HCT116 (cell line): ENCODE measurements at places on chromosomes 5 and 9.
A peak's percentile ranks its signal among the peaks of the same experiment; 100 is the strongest.

DNA sequence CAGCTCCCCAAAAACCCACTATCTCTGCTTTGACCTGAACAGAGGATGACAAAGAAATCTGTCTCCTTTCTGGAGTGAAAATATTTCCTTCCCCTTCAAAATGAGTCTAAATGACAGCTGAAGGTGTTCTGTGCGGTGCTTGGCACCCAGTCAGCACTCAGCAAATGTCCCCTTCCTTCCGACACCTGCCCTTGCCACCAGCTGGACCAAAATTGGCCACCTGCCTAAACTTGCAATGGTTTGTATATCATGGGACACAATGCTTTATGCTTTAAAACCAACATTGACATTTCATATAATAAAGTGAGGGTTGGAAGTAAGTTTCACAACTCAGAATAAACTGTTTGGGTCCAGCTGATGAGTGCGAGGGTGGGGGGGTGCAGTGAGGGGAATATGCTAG is 7.5 kb upstream of the TTC1 start:
- H3K36me3 ChIP-seq = no peaks in the 10 kb centered on the region
- no peaks in the 10 kb centered on the region for H3K4me1 ChIP-seq
- H3K27me3 ChIP-seq = no peaks in the 10 kb centered on the region
- H3K27ac ChIP-seq = no peak overlapping the region
- no peak for DNase-seq

DNA sequence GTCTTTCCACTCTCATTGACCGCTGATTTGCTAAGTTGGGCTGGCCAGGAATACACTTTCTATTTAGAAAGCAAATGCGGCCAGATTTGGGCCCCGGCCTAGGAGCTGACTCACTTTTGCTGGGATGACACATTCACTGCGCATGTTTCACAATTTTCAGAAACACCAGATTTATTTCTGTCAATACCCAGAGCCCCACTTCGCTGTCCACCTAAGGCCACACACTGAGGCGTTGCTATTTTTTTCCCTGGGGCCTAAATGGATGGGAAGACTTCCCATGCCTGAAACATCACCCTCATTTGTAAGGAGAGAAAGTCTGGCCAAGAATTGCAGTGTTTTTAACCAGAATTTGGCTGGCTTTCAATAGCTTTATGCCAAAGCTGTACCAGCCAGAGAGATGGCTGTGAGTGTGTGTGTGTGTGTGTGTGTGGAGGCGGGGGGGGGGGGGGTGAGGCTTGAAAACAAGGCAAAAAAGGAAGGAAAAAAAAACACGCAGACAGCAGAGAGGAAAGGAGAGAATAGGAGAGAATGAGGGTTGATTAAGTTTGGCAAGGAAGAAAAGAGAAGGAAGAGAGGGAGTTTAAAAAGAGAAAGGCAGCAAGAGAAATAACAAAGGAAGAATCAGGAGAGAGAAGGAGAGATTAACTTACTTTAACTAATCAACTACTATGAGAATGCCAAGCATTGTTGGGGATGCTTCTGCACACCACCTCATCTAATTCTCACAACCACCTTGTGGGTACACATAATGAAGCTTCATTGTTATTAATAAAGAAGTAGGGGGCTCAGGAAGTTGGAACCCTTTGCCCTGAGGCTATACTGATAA is 261.4 kb upstream of the KLF4 start:
- H3K27ac ChIP-seq = peak overlapping the region; percentile 88
- H3K4me1 ChIP-seq = peaks cover 51% of the 10 kb centered on the region
- H3K4me3 ChIP-seq = peak overlapping the region; percentile 39
- H3K36me3 ChIP-seq = no peaks in the 10 kb centered on the region
- DNase-seq = peak; percentile 81

GRCh38 chr5:127926974-127927373 is 156.6 kb upstream of the SLC12A2 start:
- no peak for DNase-seq
- H3K27ac ChIP-seq = no peak overlapping the region
- no peaks in the 10 kb centered on the region for H3K27me3 ChIP-seq
- H3K4me1 ChIP-seq = peaks cover 34% of the 10 kb centered on the region
- H3K36me3 ChIP-seq = no peaks in the 10 kb centered on the region

DNA sequence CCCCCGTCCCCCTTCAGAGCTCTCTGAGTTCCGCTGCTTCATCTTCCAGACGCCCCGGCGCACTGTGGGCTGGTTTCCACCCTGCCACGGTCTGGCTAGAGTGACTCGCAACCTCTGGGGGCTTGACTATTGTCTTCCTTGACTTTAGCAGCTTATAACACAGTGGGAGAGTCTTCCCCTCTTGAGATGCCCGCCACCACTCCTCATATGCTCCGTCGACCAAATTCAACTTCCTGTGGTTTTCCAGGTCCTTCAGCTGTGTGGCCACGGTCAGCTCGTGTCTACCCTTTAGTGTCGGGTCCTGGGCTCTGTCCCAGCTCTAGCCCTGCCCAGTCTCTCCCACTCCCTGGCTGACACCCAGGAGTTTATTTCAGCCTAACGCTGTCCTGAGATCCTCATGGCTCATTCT is 28.2 kb upstream of the NCS1 start:
- peaks cover 34% of the 10 kb centered on the region for H3K27me3 ChIP-seq
- no peak overlapping the region for H3K27ac ChIP-seq
- peaks cover 2% of the 10 kb centered on the region; the same call in 1 of the 2 replicates for H3K4me1 ChIP-seq
- no peaks in the 10 kb centered on the region for H3K36me3 ChIP-seq

DNA sequence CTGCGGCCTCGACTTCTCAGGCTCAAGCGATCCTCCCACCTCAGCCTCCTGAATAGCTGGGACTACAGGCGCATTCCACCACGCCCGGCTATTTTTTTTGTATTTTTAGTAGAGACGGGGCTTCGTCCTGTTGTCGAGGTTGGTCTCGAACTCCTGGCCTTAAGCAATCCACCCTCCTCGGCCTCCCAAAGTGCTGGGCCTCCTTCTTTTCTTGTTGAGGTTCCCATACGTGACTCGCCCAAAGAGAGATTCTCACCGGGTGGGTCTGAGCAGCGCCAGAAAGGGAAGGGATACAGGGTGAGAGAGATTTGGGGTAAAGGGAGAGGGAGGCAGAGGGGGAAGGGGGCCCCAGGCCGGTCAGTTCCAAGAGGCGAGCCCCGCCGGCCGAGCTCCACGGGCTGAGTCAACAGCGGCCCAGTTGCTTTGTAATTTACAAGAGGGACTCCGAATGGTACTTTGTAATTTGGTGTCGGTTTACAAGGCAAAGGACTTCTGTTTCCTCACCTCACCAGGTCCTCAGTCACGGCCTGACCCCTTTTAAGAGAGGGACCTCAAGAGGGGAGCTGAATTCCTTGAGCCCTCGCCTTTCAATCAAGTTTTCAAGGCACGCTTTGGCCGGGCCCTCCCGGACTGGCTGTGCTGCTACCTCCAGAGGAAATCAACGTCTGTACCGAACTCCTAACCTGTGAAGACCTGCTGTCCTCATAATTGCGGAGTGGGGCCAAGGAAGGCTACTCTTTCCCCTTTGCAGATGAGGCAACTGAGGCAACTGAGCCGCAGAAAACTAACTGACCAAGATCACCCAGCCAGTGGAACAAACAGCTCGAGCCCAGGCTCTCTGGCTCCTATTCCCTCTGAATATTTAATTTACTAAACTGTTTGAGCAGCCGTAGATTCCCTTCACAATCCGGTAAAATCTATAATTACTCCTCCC is 3.3 kb upstream of the DMRT2 start:
- no peak overlapping the region for H3K4me3 ChIP-seq
- H3K27ac ChIP-seq = no peak overlapping the region
- H3K36me3 ChIP-seq = no peaks in the 10 kb centered on the region
- H3K4me1 ChIP-seq = no peaks in the 10 kb centered on the region
- DNase-seq = no peak

GRCh38 chr5:83720836-83721537 is at the start of gene HAPLN1:
Gene HAPLN1, minus strand, starts transcription at chr5:83720855. Its CDS starts 47,332 bp downstream, at chr5:83673523.
- H3K4me1 ChIP-seq = peaks cover 11% of the 10 kb centered on the region; the same call in 1 of the 2 replicates
- H3K27me3 ChIP-seq = no peaks in the 10 kb centered on the region
- H3K36me3 ChIP-seq = no peaks in the 10 kb centered on the region
- H3K27ac ChIP-seq = no peak within 1 kb of the TSS
- DNase-seq = no peak
- H3K4me3 ChIP-seq = peak within 1 kb of the TSS; percentile 60

DNA sequence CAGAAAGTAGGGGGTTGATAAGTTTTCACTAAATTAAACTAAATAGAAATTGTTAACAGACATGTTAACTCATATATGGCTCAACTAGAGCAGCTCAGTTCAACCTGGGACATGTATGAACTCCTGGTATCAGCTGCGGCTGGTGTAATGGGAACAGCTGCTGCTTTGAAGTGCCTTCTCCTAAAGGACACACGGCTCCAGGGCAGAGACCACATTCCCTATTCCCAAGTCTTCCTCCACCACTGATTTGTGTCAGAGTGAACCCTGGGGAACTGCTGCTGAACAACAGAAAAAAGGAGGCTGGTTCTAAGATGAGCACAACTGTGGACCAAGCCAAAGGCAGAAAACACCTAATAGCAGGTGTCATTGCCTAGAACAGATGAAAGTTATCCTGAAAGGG is 71.1 kb downstream of the MAPKAP1 start:
- no peaks in the 10 kb centered on the region for H3K36me3 ChIP-seq
- peaks cover 22% of the 10 kb centered on the region for H3K4me1 ChIP-seq
- no peak overlapping the region for H3K27ac ChIP-seq
- no peaks in the 10 kb centered on the region for H3K27me3 ChIP-seq
- H3K4me3 ChIP-seq = no peak overlapping the region

GRCh38 chr9:83036043-83036442 is 26.9 kb downstream of the RASEF start:
- no peaks in the 10 kb centered on the region for H3K27me3 ChIP-seq
- no peak for DNase-seq
- H3K27ac ChIP-seq = no peak overlapping the region
- H3K4me3 ChIP-seq = no peak overlapping the region
- H3K4me1 ChIP-seq = no peaks in the 10 kb centered on the region

DNA sequence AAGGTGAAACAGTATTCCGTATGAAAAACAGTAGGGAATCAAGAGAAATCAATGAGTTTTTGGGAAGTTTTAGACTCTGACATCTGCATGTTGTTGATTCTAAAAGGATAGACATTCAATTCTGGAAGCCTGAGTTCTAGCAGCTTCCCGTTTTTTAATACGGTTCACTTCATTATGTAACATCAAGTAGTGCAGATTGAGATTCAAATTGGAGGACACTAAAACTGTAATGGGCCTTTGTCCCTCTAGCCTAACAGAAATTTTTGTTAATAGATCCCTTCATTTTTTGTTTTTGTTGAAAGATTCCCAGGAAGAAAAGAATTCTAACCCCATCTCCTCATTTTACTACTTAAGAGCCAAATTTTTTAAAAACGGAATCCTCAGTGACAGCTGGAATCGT is 384.6 kb downstream of the SH3GL2 start:
- no peaks in the 10 kb centered on the region for H3K27me3 ChIP-seq
- no peak overlapping the region for H3K27ac ChIP-seq
- DNase-seq = no peak
- no peaks in the 10 kb centered on the region for H3K36me3 ChIP-seq

DNA sequence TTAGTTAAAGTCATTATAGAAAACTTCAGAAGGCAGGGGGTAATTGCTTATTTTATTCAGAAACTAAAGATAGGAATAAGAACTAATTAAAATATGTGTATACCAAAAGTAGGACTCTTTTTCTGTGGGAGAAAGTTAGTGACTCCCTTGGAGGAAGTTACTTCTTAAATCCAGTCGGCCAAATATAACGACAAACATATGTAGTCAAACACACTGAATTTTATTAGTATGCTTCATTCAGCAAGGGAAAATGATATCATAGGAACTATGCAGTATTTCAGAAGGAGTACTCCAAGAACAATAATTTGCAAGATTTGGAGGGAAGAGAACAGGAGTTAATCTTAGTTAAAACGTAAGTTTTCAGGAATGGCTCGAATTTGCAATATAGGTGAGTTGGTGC is 432.6 kb downstream of the CYLC2 start:
- H3K4me1 ChIP-seq = no peaks in the 10 kb centered on the region
- H3K4me3 ChIP-seq = no peak overlapping the region
- H3K27ac ChIP-seq = no peak overlapping the region
- no peak for DNase-seq
- no peaks in the 10 kb centered on the region for H3K27me3 ChIP-seq

DNA sequence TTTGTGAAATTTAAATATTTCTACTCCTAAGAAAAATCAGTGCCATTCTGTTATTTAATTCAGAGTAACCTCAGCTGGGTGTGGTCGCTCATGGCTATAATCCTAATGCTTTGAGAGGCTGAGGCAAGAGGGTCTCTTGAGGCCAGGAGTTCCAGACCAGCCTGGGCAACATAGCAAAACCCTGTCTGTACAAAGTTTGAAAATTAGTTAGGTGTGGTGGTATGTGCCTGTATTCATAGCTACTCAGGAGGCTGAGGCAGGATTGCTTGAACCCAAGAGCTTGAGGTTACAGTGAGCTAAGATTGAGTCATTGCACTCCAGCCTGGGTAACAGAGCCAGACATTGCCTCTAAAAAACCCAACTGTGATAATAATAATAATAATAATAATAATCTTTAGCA is 44.8 kb upstream of the CNTLN start:
- DNase-seq = no peak
- no peak overlapping the region for H3K27ac ChIP-seq
- H3K27me3 ChIP-seq = no peaks in the 10 kb centered on the region
- no peaks in the 10 kb centered on the region for H3K36me3 ChIP-seq
- H3K4me1 ChIP-seq = no peaks in the 10 kb centered on the region

GRCh38 chr9:105069696-105070095 is 141.7 kb upstream of the ABCA1 start:
- H3K4me1 ChIP-seq = no peaks in the 10 kb centered on the region; the same call in 1 of the 2 replicates
- H3K27ac ChIP-seq = no peak overlapping the region
- H3K4me3 ChIP-seq = no peak overlapping the region
- H3K27me3 ChIP-seq = no peaks in the 10 kb centered on the region
- no peak for DNase-seq
- H3K36me3 ChIP-seq = no peaks in the 10 kb centered on the region

- no peaks in the 10 kb centered on the region for H3K27me3 ChIP-seq
- no peak for DNase-seq
- H3K27ac ChIP-seq = no peak overlapping the region
- H3K4me3 ChIP-seq = no peak overlapping the region
- H3K36me3 ChIP-seq = no peaks in the 10 kb centered on the region
Observed at GRCh38 chr9:127539259-127539981, 72.7 kb upstream of the STXBP1 start.

GRCh38 chr9:137589441-137590122 is 730 bp downstream of the ZMYND19 start:
- peak overlapping the region; percentile 75; the same call in 1 of the 2 replicates for H3K27ac ChIP-seq
- DNase-seq = no peak
- peaks cover 20% of the 10 kb centered on the region; the same call in 1 of the 2 replicates for H3K4me1 ChIP-seq
- no peaks in the 10 kb centered on the region for H3K27me3 ChIP-seq

GRCh38 chr5:20692913-20693312 is 704.9 kb upstream of the CDH18 start:
- H3K36me3 ChIP-seq = no peaks in the 10 kb centered on the region
- H3K27ac ChIP-seq = no peak overlapping the region
- no peak for DNase-seq
- no peaks in the 10 kb centered on the region for H3K27me3 ChIP-seq

DNA sequence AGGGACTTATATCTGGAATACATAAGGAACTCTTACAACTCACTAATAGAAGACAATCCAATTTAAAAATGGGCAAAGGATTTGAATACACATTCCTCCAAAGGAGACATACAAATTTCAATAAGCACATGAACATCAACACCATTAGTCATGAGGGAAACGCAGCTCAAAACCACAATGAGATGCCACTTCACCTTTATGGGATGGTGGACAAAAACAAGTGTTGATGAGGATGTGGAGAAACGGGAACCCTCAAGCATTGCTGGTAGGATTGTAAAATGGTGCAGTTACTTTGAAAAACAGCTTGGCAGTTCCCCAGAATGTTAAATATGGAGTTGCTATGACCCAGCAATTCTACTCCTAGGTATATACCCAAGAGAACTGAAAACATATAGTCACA is 72.7 kb upstream of the IER5L start:
- H3K36me3 ChIP-seq = no peaks in the 10 kb centered on the region
- no peak overlapping the region for H3K27ac ChIP-seq
- H3K4me3 ChIP-seq = no peak overlapping the region
- H3K27me3 ChIP-seq = no peaks in the 10 kb centered on the region
- no peak for DNase-seq
- H3K4me1 ChIP-seq = peaks cover 19% of the 10 kb centered on the region
